ENCODE measurements at places on chromosomes 12 and 14.

DNA sequence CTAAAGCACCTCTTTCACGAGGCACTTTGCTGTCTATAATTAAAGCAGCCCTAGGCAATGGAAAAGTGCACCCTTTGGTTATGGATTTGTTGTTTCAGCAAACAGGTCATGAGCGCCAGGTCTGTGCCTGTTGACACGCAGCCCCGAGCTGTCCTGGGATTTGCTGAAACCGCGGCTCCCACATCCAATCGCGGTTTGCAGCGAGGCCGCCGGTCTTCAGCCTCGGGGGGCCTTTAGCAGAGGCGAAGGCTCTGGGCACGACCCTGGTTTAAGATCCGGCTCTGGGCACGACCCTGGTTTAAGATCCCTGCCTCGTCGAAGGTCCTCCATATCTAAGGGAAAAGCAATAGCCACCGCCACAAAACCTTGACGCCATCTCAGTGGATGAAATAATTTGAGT lies 79.2 kb downstream of the GLT1D1 start:
- no peak for DNase-seq

GRCh38 chr14:88616697-88617096 lies 53.9 kb downstream of the ZC3H14 start:
- DNase-seq, result no peak

DNA sequence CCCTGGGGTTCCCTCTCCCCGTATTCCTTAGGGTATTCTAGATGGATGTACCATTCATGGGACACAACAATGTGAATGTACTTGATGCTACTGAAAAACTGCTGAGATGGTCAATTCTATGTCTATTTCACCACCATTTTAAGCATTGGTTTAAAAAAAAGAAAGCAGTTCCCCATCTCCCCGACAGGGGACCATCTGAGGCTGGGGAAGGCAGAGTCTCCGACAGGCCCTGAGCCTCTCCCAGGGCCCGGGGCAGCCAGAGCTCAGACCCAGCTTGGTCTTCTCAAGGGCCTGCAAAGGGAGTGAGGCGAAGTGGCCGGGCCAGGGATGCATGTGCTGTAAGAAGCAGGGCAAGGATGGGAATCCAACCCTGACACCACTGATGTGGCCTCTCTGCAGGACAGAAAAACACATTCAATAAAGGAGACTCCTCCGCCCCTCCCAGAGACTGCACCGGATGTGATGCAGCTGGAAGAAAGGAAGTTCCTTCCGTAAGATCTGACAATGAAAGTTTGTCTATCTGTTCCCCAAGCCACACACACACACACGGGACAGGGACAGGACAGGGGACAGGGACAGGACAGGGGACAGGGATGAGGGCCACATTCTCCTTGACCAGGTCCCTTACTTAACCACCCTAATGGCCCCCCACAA lies 234.1 kb downstream of the BCL11B start:
- DNase-seq, result no peak

GRCh38 chr14:52363961-52364360 lies 49.8 kb downstream of the PTGER2 start:
- DNase-seq, result no peak

DNA sequence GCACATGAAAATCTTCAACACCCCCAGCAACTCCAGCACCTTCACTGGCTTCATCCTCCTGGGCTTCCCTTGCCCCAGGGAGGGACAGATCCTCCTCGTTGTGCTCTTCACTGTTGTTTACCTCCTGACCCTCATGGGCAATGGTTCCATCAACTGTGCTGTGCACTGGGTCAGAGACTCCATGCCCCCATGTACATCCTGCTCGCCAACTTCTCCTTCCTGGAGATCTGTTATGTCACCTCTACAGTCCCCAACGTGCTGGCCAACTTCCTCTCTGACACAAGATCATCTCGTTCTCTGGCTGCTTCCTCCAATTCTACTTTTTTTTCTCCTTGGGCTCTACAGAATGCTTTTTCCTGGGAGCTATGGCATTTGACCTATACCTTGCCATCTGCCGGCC lies 11.5 kb upstream of the OR11G2 start:
- DNase-seq, result no peak

All from CD4-positive, alpha-beta T cell treated with Interferon alpha-2 for 1 hour (primary cell).